ENCODE measurements at places on chromosomes 5 and 9. TPM values are rescaled to one million over a fixed set of nuclear protein-coding genes. Genes with fewer than 3 reads are reported as not detected.

- DNase-seq = no peak
Measured at GRCh38 chr9:33318225-33318624, 27.9 kb downstream of the NFX1 start.

The STXBP1 gene
- total RNA-seq = 34.5 TPM

DNA sequence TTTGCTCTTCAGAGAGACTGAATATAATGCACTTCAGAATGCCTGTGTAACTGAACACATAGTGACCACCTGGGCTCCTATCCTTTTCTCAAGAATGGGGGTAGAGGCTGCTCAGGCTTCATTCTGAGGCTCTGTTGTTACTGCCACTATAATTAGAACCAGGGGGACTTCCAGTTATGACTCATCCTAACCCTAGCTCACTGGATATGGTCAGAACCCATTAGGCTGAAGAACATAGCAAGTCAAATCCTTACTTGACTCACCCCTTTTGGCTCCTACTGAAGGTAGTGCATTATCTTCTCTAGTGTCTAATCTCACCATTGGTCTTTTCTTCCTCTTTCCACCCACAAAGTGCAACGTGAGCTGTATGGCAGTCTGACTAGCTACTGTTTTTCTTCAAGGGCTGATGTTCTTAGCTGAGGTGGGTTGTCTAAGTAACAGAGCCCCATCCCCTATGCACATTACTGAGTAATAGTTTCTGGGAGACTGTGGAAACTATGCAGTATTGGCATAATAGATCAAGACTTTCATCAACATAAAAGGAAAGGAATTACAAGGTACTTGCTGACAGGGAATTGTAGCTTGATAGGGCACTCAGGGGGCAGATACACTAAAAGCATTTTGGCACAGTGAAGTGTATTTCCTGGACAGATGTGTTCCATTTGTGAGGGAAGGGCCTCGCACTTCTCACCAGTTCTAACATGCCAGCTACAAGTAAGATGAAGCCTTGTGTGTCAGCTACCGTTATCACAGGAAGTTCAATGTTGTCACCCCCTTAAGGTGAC is 431.0 kb upstream of the MEF2C start:
- no peak for DNase-seq

DNA sequence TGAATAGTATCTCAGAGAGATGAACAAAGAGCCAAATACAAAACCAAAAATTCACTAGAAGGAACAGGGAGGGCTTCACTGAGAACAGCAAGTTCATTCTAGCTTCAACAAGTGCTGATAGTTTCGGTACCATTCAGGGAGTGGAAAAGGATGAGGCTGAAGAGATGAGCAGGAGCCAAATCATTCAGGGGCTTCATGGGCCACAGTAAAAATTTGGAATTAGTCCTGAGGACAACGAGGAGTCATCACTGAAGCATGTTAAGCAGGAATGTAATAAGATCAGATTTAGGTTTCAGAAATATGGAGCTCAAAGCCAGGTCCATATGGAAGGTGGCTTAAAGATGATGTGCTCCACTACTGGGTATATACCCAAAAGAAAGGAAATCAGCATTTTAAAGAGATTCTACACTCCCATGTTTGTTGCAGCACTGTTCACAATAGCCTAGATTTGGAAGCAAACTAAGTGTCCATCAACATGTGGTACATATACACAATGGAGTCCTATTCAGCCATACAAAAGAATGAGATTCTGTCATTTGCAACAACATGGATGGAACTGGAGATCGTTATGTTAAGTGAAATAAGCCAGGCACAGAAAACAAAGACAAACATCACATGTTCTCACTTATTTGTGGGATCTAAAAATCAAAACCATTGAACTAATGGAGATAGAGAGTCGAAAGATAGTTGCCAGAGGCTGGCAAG is 36.2 kb downstream of the SPOCK1 start:
- DNase-seq = no peak

GRCh38 chr5:5967373-5967772 is 411.0 kb downstream of the MED10 start:
- no peak for DNase-seq

DNA sequence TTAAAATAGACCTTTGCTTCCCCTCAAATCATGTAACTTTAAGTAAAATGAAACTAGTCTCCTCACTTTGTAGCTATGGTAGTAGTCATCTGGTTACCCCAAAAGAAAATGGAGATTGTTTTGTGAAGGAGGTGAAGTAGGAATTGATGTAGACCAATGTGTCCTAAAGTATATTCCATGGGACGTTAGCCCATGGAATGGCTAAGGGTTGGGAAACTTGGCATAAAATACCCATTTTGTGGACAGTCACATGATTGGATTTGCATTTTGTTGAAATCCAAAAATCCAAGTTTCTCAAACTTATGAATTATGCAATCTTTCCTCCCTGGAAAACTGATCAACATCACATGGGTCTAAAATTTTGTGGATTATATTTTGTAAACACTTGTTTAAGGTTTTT is 290.6 kb downstream of the OSTF1 start:
- DNase-seq = no peak

The PNPLA7 gene
- total RNA-seq = 27.7 TPM

DNA sequence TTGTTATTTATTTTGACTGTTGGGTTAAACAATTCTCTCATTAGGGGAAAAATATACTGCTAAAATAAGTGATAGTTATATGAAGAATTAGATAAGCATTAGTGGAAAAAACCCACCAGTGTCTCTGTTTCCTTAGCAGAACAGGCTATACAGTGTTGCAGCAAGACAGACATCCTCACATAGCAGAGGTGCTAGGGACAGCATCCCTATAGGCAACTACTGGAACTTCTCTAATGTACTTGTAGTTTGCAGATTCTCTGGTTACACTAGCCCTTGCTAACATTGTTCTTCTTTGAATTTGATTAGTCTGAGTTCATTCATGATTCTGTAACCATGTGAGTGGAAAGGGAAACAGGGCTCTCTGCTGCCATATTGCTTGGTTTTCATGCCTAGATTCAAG is 661.8 kb upstream of the RGMB start:
- no peak for DNase-seq

DNA sequence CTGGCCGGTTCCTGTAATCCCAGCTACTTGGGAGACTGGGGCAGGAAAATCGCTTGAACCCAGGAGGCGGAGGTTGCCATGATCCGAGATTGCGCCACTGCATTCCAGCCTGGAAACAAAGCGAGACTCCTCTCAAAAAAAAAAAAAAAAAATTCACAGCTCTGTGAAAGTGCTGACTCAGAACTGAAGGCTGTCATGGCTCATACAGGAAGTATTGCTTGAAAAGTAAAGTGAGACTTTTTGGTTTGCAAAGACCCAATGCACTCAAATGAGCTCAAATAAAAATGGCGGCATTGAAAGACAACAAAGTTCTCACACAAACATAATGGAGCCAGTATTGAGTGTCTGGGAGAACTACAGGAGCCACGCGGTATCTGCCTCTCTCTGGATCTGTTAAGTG is 202.1 kb downstream of the FBXL7 start:
- DNase-seq = no peak

GRCh38 chr5:67346611-67347010 is 150.0 kb upstream of the CD180 start:
- no peak for DNase-seq

GRCh38 chr9:96618209-96619123 is 1.2 kb downstream of the CDC14B start:
- DNase-seq = peak; percentile 48

- no peak for DNase-seq
Measured at GRCh38 chr9:133235549-133236222, 26.6 kb upstream of the OBP2B start.

The CBY3 gene
- total RNA-seq = not detected

The CARD19 gene
- 20.8 TPM for total RNA-seq

DNA sequence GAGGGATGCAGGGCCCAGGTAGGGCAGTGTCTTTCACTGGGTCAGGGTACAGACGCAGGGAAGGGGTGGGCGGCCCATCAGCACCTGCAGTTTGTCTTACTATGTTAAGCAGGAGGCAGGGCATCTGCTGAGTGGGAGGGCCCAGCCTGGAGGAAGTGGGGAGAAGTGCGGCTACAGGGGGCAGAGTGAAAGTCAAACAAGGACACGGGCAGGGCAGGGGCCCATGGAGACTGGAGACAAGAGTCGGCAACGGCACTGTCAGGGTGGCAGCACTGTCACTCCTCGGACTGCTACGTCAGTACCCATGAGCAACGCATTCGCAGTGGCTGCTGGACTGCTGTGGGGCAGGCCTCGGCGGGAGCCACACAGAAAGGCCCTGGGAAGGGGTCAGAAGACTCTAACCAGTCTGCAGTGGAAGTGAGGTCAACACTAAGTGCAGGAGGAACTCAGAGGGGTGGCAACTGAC is 19.7 kb downstream of the CAMSAP1 start:
- DNase-seq = no peak

The LPAR1 gene
- total RNA-seq = 10.9 TPM

- DNase-seq = no peak
Measured at GRCh38 chr5:178450121-178451028, 139.8 kb downstream of the COL23A1 start.

The ADRB2 gene
- total RNA-seq = 1.6 TPM

The ENTPD2 gene
- total RNA-seq = 1.3 TPM

DNA sequence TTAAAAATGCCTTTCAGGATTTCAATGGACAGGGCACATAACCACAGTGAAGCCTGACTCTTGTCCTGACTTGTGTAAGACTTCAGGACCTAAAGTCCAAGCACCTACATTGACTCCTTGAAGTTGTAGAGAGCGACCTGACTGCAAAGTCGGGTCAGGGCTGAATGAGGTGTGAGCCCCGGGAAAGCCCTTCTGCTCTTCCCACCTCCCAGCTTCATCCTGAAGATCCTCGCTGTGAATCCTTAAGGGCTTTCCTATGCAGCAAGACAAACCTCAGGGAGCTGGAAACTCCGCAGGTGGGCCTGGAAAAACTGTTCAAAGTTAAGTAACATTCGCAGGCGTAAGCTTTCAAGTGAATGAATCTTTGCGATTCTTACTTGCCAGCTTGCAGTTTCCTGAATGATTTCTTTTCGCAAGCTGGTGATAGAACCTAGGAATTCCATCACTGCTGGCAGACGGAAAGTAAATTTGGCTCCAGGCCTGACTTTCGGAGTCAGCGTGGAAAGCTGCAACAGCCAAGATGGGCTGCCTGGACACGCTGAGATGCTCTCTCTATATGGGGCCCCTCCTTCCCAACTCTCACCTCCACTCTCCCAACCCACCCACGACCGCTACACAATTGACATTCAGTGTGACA is 10.9 kb downstream of the SEMA5A start:
- no peak for DNase-seq

DNA sequence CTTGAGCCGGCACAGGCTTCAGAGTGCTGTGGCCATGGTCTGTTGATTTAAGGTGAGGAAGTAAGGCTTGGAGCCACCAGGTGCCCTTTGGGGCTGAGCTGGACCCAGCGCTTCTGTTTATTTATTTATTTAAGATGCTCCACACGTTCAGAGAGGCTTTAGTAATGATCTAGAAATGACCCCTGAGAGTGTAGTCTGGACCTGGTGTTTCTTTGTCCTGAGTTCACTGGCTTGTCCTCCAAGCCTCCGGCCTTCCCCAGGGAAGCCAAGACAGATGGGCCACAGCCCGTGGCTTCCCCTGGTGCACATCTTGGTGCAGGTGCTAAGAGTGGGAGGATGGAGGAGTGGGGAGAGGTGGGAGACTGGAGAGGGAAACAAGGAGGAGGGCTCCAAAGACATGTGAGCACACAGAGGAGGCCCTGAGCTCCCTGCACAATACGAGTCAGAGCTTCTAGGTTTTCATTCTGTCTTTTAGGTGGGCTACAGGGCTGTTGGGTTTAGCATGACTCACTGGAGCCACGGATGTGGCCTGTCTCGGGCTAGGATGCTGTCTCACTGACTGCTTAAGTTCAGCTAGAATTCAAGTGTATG is 56.9 kb downstream of the AHRR start:
- DNase-seq = no peak

The TXNDC8 gene
- not detected for total RNA-seq

DNA sequence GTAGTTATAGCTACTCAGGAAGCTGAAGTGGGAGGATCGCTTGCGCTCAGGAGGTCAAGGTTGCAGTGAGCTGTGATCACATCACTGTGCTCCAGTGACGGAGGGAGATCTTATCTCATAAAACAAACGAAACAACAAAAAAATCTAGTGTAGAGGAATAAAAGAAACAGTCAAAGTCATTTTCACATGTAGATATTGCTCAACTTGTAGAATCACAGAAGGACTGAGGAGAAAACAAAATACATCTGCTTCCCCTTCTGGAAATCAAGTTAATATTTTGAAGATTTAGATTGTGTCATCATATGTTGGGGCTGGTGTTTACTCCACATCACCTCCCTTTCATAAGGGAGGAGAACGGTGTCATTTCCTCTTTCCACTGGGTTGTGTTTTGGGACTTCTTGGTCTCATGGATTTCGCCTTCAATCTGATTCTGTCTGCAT is 8.2 kb upstream of the SLC46A2 start:
- no peak for DNase-seq

The CCNI2 gene
- total RNA-seq = 1.6 TPM

DNA sequence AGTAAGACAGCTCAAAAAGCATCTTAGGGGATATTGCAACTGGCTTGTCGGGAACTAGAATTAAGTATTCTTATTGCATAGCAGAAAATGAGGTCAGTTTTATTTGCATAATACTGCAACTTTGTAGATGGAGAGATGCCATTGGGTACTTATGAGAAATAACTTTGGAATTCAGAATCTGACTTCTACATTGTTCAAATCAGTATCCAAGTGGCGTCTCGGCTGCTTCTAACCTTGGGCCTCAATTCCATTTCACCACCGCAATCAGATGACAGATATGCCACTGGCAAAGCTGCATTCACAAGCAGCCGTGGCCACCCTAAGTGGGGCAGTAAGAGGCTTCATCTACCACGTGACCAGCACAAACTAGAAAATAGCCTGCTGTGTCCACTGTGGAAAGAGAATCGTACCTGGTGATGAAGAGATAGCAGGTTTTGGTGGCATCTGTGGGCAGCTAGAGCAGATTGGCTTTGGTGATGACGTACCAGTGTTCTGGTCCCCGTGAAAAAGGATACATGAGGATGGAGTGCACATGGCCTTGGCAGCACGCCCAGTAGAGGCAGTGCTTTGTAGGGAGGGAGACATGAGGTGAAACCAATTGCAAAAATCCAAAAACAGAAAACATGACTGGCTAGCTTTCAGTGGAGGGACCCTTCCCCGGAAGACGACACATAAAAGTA is 116.6 kb downstream of the KLHL3 start:
- peak; percentile 25 for DNase-seq

The LECT2 gene
- total RNA-seq = not detected

The ITK gene
- 2.6 TPM for total RNA-seq

DNA sequence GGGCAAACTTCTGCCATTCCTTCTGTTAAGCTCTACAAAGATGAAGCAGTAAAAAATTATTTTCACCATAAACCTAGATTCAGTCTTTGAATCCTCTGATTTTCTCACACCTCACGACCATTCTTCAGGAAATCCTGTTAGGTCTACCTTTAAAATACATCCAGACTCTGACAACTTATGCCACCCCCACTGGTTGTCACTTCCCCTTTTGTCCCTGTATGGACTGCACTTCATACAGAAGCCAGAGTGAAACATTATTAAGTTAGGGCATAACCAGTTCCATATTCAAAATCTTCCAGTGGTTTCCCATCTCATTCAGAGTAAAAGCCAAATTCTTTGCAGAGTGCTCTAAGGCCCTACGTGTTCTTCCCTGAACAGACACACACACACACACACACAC is 499.8 kb downstream of the RASEF start:
- DNase-seq = no peak

The MCTP1 gene
- total RNA-seq = 3.6 TPM

Measured in body of pancreas (tissue), 4 donors.